ENCODE measurements at places on chromosomes 2 and 18.
A peak's percentile ranks its signal among the peaks of the same experiment; 100 is the strongest.

DNA sequence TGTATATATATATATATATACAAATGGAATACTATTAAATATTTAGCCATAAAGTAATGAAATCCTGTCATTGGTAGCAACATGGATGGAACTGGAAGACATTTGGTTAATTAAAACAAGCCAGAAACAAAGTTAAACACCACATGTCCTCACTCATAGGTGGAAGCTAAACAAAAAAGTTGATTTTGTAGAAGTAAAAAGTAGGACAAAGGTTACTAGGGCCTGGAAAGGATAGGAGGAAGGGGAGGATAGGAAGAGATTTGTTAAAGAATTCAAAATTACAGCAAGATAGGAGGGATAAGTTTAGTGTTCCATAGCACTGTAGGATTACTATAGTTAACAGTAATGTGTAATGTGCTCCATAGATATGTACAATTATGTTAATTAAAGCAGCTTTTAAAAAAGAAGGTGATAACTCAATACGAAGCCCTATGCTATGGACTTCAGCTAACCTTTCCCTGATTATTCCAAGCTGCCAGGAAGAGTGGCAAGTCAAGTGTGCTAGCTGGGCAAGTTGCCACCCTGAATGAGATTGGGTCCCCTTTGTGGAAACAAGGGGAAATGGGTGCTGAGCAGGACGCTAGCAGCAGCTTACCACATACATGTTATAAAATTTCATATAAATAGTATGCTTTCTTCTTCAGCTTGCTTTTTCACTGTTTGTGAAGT lies 12.3 kb downstream of the MERTK start:
- no peak for DNase-seq

GRCh38 chr2:100630473-100630977 lies 67.7 kb downstream of the PDCL3 start:
- no peak for DNase-seq

DNA sequence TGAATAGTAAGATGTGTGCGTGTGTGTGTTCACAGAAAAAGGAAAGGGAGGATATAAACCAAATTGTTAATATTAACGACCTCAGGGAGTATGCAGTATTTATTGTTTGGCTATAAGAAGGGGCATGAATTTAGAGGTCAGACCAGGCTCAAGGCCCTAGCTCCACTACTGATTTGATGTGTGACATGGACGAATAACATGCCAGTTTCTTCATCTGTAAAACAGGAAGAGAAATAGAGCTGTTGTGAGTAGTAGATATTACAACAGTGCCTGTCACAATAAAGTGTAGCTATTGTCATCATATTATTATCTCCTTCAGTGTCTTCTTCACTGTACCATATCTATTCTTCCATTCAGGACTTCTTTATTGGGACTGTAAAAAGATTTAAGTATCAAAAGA lies 4.1 kb upstream of the MAT2A start:
- no peak for DNase-seq

DNA sequence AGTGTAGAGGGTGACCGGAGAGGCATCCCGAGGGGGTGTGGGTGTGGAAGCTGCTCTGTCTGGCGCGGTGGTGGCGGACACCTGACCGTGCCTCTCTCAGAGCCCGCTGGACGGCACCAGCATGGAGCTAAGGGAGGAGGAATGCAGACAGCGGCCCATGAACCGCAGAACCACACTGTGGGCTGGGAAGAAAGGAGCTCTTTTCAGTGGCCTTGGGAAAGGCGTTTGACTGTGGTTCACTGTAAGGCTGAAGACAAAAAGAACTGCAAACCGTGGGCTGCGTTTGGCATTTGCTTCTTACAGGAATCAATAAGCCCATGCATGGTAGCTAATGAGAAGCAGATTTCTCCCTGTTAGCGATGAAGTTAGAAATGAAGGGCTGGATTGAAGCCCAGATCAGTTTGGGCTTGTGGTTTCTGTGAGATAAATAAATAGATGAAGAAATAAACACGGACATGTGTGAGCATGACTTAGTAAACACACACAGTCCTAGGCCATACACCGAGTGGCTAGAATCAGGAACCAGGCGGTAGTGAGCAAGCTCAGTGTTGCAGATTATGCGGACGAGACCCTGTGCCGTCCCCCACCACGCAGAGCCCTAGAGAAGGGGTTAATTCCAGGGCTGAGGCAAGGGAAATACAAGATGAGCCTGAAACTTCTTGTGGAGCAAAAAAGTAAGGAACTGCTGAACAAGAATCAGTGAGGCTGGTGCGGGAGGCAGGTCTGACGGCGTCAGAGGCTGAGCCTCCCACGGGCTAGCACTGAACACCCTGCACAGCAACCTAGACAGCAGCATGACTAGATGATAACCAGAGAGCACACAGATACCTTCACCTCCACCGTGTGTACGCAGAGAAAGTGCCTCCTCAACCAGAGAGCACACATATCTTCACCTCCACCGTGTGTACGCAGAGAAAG lies 29.3 kb upstream of the NFATC1 start:
- peak; percentile 92 for DNase-seq

GRCh38 chr2:98086491-98087446 lies at the start of gene VWA3B:
TSS of gene VWA3B (plus strand) at chr2:98087167. CDS start at chr2:98093093, 5,926 bp downstream.
- DNase-seq = peak; percentile 30

GRCh38 chr2:111118981-111119821 lies 1.5 kb upstream of the BCL2L11 start:
- DNase-seq = no peak

DNA sequence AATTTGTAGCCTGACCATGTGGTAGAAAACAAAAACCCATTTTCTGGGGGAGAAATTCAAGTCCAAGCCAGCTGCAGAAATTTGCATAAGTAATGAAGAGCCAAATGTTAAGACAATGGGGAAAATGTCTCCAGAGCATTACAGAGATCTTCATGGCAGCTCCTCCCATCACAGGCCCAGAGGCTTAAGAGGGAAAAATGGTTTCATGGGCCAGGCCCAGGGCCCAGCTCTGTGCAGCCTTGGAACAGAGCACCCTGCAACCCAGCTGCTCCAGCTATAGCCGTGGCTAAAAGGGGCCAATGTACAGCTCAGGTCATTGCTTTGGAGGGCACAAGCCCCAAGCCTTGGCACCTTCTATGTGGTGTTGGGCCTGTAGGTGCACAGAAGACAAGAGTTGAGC lies 69.1 kb upstream of the TSPYL6 start:
- no peak for DNase-seq

- peak; percentile 14 for DNase-seq
These were observed 23.3 kb downstream of the EPB41L5 start for GRCh38 chr2:120036145-120036544.

GRCh38 chr2:222709191-222709891 lies 37.9 kb downstream of the MOGAT1 start:
- peak; percentile 98 for DNase-seq

DNA sequence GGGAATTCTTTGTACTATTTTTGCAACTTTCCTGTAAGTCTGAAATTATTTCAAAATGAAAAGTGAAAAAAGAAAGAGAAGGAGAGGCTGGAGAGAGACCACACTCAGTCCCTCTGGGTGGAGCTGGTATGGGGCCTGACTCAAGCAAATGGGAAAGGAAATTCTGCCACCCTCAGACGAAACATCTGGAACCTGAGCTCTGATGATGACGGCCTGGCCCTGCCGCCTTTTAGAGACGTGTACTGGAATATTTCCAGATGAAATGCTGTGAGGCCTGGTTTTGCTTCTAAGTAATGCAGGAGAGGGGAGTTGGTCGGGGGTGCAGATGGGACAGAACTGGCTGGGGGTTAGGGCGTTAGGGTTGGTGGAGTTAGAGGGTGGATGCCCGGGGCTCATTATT lies 57.4 kb upstream of the GLI2 start:
- peak; percentile 61 for DNase-seq

DNA sequence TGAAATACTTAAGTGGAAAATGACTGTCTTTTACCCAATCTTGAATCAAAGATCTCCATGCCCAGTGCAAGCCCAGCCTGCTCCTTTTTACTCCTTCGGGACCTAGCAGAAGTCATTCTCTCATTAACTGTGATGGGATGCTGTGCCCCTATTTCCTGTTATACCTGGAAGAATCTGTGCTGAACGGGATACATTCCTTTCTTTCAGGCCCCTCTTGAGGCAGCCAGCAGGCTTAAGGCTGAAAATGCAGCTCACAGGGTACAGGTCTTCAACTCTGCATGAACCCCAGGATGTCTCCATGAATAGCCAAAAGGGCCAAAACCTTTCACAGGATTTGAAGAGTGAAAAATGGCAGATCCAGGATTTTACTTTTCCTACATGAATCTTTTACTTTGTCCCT lies 784.8 kb upstream of the KLHL29 start:
- no peak for DNase-seq

- DNase-seq = no peak
These were observed 252.1 kb downstream of the XIRP2 start for GRCh38 chr2:167140330-167140729.

DNA sequence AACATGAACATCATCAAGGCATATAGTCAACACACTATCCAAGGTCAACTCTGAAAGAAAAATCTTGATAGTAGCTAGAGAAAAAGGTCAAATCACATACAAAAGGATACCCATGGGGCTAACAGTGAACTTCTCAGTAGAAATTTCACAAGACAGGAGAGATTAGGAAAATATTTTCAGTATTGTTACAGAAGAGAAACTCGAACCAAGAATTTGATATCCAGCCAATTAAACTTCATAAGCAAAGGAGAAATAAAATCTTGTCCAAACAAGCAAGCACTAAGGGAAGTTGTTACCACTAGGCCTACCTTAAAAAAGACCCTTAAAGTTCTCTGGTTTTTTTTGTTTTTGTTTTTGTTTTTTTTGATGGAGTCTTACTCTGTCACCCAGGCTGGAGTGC lies 242.5 kb downstream of the EXOC6B start:
- no peak for DNase-seq

DNA sequence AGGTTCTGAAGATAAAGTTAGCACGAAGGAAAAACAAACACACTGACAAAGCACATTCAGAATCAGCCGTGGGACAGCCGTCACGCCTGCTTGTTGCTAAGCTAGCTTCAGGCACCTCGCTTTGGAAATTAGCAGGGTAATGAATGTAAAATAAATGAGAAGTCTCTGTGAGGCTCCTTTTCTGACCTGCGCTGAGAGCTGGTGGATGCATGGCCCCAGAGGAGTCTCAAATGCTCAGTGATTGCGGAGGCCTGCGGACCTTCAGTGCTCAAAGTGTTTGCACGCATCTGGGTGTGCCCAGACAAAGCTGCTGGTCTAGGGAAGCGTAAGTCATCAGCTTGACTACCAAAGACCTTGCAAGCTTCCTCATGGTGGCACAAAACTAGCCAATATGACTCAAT lies 50.6 kb downstream of the CD8B2 start:
- DNase-seq = no peak

DNA sequence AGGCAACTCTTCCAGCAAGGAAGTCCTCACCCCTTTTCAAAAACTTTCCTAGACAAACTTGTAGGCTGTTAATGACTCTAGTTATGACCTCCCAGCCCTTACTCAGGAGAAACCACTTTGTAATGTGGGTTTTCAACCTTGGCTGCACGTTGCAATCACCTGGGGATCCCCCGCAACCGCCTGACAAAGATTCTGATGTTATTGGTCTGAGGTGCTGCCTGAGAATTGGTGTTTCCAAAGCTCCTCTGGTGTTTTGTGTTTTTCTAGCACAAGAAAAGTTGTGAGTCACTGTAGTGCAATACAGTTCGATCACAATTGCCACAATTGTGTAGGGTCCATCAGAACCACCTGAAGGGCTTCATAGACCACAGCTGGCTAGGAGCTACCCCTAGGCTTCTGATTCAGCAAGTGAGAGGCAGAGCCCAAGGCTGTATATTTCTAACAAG lies 121.6 kb downstream of the SP100 start:
- no peak for DNase-seq

DNA sequence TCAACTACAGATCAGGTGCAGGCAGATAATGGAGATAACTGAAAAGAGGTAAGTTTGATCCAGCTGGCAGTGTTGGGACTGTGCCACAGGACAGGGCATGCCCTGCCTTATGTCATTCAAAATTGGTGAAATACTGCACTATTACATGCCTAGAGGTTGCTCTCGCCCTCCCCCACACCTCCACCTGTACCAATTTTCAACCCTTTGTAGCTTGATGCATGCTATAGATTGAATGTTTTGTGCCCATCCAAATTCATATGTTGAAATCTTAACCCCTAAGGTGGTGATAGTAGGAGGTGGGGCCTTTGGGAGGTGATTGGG lies 72.1 kb upstream of the LYPD6B start:
- no peak for DNase-seq
